ENCODE measurements at places on chromosomes 2 and 18.

- no peak for DNase-seq
These were observed 73.2 kb upstream of the NCKAP5 start for GRCh38 chr2:133641497-133641896.

GRCh38 chr18:48452861-48453323 is 43.7 kb upstream of the ZBTB7C start:
- no peak for DNase-seq

- DNase-seq, result no peak
These were observed 262.4 kb downstream of the MEIS1 start for GRCh38 chr2:66697366-66697765.

DNA sequence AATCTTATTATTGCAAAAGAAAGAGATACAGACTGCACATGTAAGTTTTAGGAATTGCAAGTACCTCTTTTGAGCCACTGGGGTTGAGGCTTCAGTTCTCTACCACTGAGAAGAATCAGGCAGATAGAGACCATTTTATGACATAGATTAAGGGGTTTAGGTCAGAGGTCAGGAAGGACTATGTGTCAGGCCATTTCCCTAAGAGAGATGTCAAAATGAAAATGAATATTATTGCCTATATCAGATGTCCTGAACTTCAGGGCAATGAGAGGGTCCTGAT is 113.7 kb downstream of the GATA6 start:
- DNase-seq, result no peak

- DNase-seq, result no peak
These were observed 119.5 kb upstream of the MCFD2 start for GRCh38 chr2:47034973-47035609.

- DNase-seq, result no peak
These were observed 726.0 kb downstream of the KCNJ3 start for GRCh38 chr2:155424518-155424917.

- no peak for DNase-seq
These were observed 6.1 kb downstream of the FIGN start for GRCh38 chr2:163729636-163730273.

GRCh38 chr18:13625355-13625754 is 101.0 kb downstream of the FAM210A start:
- DNase-seq, result no peak

All from right forelimb (tissue), 1 donor.